Stimulated activated CD4-positive, alpha-beta T cell treated with anti-CD3 and anti-CD28 coated beads, Interleukin-15, amount 100 ng/mL, for 1 hour (primary cell): ENCODE measurements at places on chromosomes 11 and 22.

- no peak for DNase-seq
These were observed 68.3 kb upstream of the CRYBB3 start for GRCh38 chr22:25131198-25131887.

- no peak for DNase-seq
These were observed 24.1 kb downstream of the USP35 start for GRCh38 chr11:78212586-78213371.

- no peak for DNase-seq
These were observed 116.4 kb downstream of the APOL5 start for GRCh38 chr22:35834061-35834460.

DNA sequence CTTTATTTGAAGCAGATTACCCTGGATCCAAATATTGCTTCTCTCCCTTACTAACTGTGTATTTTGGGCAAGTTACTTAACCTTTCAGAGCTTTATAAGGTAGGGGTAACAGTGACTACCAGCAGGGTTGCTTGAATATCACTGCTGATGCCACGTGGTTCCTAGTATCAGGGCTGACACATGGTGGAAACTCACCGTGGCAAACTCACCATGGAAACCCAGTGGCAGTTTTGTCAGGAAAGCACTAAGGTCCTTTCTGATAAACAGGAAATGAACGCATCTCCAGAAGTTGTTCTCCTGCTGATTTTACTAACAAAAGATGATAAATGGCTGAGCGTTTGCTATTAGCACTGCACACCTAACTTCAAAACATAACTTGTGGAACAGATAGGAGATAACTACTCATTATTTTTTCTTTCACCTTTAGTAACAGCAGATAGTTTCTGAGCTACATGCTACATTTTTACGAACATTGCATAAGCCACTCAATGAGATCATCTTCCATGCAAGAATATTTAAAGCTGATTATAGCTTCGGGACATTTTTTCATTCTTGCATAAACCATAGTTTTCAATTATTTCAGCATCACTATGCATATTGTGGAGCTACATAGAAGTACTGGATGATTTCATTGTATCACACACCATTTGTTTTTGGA, 59.7 kb upstream of the RAG2 start:
- DNase-seq = no peak

- no peak for DNase-seq
These were observed 434.3 kb downstream of the RAB38 start for GRCh38 chr11:87740968-87741367.

- DNase-seq = peak; percentile 69
These were observed 4.6 kb downstream of the TRABD start for GRCh38 chr22:50190182-50190940.

GRCh38 chr11:93957397-93957952, 63.7 kb upstream of the HEPHL1 start:
- DNase-seq = no peak

GRCh38 chr11:115677190-115677589, 173.0 kb upstream of the CADM1 start:
- DNase-seq = no peak

DNA sequence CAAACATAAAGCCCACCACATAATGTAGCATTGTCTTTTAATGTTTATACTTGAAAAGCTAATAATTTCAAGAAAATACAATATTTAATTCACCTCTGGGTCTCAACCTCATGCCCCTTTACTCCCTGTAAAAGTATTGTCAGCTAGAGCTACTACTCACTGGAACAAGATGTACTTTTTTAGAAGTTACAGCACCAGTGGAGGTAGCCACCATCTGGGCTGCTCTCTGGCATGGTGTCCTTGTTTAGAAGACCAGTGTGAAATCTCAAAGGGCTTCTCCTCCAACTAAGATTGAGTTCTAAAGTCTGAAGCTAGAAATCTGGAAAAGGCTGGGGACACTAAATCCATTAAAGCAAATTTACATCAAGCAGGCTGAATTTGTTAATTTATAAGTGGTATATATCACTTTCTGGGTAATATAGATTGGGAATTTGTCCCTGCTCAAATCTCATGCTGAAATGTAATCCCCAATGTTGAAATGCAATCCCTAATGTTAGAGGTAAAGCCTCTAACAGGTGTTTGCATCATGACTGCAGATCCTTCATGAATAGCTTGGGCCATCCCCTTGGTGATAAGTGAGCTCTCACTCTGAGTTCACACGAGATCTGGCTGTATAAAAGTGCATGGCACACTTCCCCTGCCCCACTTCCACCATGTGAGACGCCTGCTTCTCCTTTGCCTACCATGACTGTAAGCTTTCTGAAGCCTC, 47.6 kb downstream of the PITPNB start:
- DNase-seq = no peak
